ENCODE measurements at places on chromosomes 4 and X. TPM values are rescaled to one million over a fixed set of nuclear protein-coding genes. Genes with fewer than 3 reads are reported as not detected.

- DNase-seq = no peak
These were observed 56.0 kb upstream of the STPG2 start for GRCh38 chr4:98199247-98199646.

- DNase-seq = no peak
These were observed 211.8 kb downstream of the PPP3CA start for GRCh38 chr4:101135371-101136010.

DNA sequence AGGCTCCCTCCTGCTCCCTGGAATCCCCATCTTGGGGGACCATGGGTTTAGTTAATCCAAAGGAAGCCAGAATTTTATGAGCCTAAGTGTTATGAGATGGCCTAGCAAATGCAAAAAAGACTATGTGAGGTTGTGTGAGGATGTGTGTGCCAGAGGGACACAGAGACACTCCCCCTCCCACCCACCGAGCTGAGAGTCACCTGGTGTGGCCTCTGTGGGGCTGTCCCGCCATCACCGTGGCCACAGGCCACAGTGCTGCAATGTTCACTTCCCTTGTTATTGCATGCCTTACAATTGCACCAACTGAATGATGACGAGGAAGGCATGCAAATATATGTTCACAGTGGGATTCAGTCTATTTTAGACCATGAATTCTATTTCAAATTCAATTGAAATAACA lies 601 bp upstream of the FGFBP2 start:
- DNase-seq = no peak

TMEM31 gene
- not detected for total RNA-seq

AMOT gene
- total RNA-seq = 16.1 TPM

- no peak for DNase-seq
These were observed 8.7 kb downstream of the EGF start for GRCh38 chr4:109921384-109921808.

GRCh38 chr4:151628001-151628608 lies 132.7 kb downstream of the GATB start:
- DNase-seq = no peak

SUPT20HL2 gene
- total RNA-seq = not detected

DNA sequence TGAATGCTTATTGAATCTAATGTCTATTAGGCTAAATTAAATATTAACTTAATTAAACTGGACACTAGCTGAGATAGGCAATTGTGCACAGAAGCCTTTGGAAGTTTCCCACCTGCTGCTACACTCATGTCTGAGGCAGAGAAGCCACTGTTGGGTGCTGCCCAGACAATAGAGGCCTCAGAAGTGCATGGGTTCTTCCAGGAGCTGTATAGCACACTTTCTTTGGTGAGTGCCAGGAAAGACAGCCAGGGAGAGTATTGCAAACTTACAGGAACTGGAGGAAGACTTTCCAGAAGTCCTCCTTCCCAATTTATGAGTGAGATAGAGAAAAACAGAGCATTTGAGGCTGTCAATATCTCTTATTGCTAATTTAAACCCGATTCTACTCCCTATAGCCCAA lies 89.9 kb downstream of the GPAT3 start:
- DNase-seq = no peak

- peak; percentile 52 for DNase-seq
These were observed 763 bp downstream of the CASK start for GRCh38 chrX:41922431-41923151.

All from left colon (tissue), 2 donors.